Astrocyte of the hippocampus (primary cell): ENCODE measurements at places on chromosomes 1 and 21.

- DNase-seq = peak; percentile 94
Observed at GRCh38 chr1:168470901-168471431, 72.8 kb downstream of the XCL2 start.

DNA sequence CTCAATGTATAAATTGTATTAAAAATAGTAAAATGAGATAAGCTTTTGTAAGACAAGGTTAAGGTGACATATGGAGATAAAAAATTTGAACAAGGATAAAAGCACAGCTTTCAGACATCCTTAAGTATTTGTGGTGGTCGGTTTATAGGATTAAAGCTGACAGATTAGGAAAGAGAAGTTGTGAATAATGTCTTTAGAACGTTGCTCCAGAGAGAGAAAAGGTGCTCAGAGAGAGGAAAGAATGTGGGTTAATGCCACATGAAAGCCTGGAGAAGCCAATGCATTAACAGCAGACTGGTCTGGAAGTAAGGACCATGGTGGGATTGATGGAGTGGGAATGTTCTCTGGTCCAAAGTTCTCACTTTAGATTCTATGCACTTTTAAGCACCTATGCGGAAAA is 44.8 kb downstream of the ATP6V1G3 start:
- DNase-seq = peak; percentile 63

GRCh38 chr1:208159555-208160258 is 84.5 kb downstream of the PLXNA2 start:
- peak; percentile 89 for DNase-seq

GRCh38 chr1:8133657-8134430 is 107.7 kb upstream of the ERRFI1 start:
- peak; percentile 89 for DNase-seq

DNA sequence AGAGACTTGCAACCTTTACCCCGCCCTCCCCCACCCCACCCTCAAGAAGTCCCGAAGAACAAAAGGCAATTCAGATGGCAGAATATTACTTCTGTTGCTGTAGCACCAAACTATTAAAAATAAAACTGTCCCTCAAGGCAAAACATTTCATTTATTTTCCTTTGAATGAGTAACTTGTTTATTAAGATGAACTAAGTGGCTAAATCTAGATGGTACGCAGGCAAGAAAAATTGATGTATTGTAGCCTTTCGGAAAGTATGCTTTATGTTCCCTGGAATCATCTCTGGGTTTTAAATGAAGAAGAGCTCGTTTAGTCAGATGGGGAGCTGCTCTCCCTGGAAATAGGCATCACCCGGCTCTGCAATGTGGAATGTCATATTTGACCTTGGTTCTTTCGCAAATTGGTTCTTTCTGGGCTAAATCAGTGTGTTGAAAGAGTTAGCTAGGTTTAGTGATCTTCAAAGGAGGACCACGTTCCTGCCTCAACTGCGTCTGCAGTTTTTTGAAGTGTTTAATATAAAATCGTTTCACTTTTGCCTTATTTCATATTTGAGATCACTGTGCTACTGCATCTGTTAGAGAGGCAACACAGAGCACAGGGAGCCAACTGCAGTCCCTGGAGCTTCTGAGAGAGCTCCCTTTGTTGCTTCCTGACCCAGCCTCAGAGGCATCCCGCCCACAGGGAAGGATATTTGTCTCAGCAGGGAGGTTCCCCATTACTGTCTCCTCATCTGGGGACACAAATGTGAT is 61.8 kb downstream of the KIF26B start:
- DNase-seq = no peak

- DNase-seq = no peak
Observed at GRCh38 chr1:67623906-67624305, 61.1 kb upstream of the GADD45A start.

DNA sequence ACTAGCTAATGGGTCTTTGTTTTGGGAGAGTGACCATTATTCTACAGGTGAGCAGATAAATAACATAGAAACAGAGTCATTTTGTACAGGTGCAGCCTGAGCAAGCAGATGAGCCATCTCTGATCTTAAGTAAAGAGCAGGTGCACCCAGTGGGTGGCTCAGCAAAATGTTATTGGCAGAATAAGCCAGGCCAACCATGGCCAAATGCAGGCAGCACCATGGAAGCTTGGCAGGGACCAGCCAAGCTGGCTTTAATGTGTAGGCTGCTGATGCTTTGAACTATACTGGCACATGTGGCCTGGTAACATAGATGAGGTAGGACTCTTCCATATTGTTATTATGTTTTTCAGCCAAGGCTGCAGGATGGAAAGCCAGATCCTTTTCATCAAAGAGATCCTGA is 553.3 kb upstream of the ZRANB2 start:
- no peak for DNase-seq

- DNase-seq = peak; percentile 58
Observed at GRCh38 chr1:21490774-21491487, 18.3 kb upstream of the ALPL start.

GRCh38 chr1:212782422-212783154 is 9.0 kb downstream of the NSL1 start:
- peak; percentile 43 for DNase-seq

DNA sequence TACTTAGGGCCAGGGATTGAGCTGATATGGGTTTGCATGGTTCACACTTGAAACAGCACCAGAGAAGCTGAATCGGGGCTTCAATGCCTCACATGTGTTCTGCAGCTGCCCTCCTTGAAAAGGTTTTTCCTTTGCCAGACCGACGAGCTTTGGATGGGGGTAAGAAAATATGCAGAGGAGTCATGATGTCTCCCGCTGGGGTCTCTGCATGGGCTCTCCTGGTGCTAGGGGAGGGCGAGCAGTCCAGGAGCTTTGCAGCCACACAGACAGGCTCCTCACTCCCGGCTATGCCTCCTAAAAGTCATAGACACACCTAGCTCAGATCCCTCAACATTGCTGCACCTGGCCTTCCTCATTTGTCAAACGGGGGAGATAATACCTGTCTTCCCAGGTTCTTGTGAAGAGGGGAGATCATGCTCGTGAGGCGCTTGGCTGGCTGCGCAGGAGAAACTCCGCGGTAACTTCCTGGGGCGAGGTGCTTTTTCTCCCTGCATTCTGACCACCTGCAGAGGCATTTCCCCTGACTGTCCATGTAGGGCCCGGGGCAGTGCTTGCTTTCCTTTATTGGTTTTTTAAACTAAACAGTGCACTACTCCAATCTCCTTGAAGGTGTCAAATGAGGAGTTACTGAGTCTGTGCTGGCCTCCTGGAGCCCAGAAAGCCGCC is 112.4 kb downstream of the PLXNA2 start:
- no peak for DNase-seq

DNA sequence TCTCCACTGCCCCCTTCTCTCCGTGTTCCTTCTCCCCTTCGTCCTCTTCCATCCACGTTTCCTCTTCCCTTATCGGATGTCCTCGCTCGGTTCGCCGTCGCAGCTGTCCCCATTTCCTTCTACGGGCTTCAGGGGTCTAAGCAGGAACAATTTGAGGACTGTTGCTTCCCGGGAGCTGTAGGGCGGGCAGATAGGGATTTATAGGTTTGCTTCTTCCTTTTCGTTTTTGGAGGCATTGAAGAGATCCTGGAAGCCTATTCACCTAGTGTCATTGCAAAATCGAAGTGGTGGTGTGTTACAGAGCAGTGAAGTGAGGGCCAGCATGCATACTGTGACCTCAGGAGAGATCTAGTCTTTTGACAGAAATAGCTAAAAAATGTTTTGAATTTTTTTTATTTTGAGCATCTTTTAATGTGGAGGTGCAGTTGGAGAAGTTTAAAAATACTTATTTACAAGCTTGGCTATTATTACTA is 897 bp downstream of the ZYG11B start:
- DNase-seq = peak; percentile 33

- peak; percentile 91 for DNase-seq
Observed at GRCh38 chr1:204506201-204506968, 9.8 kb upstream of the MDM4 start.

DNA sequence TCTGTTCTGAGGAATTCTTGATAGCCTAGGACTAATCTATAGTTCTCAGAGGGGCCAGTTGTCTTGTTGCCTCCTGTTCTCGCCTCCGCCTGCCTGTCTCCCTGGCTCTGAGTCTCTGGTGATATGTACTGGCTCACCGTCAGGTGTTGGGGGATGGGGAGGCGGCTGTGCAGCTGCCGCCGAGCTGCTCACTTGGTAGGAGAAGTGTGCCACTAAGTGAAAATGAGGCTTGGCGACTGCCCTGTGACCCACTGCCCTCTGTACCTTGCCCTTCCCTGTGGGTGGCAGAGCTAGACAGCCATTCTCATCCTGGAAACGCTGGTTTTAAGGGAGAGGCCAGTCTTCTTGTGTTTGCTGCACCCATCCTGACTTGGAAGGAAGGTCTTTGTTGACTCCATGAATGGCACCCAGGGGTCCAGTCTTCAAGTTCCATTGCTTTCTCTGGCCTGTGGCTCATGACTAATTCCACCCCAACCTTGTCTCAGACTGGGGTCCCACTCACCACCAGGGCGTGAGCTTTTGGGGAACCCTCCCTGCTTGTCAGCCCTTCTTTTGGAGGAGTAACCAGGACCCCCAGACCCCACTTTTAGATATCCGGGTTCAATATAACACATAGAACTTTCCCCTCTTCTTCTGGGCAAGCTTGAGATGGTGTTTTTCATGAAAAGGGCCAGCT is 120.6 kb downstream of the CACNA1E start:
- DNase-seq = no peak

DNA sequence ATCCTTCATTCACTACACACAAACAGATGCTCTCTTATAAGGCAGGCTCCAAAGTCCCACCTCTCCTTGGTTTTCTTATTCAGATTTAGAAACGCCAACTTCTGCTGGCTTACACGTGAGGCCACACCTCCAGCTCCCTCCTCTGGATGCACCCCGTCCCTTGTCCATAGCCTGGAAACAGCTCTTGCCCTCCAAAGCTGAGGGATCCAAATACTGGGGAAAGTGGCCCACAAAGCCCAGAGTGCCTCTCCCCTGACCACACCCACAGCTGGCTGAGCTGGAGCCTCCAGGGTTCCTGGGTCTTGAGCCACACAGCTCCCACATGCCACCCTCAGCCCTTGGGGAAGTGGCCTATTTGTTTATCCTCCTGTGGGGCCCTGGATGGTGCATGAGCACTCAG is 4.5 kb downstream of the LAD1 start:
- no peak for DNase-seq

DNA sequence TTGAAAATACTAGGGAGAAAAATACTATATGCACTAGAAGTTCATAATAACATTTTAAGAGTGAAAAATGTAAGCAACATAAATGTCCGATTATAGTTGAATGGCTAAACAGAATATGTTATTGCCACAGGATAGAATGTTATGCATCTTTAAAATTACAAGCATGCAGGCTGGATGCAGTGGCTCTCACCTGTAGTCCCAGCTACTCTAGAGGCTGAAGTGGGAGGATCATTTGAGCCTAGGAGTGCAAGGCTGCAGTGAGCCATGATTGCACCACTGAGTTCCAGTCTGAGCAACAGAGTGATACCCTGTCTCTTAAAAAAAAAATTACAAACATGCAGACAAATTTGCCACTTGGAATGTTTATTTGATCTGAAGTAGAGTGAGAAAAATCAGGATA is 3.0 kb upstream of the BATF3 start:
- no peak for DNase-seq

- DNase-seq = no peak
Observed at GRCh38 chr1:111878091-111878490, 111.4 kb downstream of the KCND3 start.

DNA sequence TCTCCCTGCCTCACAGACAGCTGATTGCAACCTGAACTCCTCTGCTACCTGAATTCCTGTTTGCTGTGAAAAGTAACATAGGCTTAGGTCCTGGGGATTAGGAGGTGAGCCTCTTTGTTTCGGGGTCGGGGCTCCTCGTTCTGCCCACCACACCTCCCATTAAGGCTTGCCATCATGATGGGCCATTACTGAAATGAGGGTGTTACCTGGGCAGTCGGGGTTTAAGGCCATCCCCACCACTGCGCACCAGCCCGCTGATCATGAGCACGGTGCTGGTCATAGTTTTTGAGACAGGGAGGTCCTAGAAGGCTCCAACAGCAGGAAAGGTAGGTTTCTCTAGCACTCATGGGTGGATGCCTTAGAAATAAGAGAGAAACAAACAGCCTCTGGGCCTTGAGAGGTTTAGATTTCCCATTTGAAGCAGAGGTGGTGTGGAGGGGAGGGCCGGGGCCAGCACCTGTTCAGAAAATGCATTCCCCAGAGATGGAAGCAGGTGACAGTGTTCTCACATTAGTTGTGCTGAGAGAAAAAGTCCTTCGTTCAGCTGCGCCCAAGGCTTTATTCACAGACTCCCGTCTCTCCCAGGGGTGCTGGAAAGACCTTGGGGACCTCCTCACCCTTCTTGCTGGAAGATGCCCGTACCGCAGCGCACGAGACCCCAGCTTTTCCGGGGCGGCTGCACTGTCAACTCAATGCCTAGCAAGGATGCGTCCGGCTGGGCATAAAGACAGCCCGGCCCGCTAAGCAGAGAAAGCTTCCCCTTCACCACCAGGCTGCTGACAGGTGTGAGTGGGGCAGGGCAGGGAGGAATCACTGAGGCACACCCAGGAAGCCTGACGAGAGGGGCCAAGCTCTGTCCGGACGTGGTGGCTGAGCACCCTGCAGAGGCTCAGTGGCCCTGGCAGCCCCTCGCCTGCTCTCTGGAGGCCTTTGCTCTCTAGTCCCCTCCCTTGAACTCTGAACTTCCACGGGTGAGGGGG is 125.5 kb downstream of the PGBD5 start:
- no peak for DNase-seq

DNA sequence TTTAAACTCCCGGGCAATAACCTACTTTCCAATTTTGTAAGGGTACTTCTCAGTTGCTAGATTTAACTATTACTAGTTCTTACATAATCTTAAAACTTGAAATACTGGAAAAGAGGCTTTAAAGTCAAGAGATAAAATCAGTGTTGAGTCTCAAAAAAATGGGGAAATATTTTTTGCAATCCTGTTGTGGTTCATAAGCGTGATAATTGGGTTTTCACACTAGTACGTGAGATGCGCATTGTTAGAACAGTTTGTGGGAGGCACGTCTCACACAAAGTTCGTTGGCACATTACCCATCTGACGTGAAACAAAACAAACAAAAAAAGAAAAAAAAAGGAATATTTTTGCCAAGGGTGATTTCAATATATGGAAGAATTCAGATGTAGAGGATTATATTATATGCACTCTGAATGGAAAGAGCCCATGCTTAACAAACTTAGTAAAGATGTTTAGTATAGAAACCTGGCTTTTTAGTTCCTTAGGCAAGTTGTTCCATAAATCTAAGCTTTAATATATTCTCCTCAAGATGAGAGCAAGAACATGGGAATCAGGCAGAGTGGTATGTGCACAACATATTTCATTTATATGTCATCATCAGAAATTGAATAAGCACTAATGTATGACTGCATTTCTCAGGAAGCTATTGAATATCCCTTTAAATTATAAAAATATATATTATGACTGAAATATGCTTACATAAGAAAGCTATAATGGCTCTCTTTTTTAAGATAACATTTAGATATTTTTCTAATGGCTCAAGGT is 73.9 kb upstream of the TNFSF4 start:
- no peak for DNase-seq

GRCh38 chr1:7784492-7785071 is 491 bp downstream of the PER3 start:
- no peak for DNase-seq
